ENCODE measurements at places on chromosomes 3 and 15. TPM values are rescaled to one million over a fixed set of nuclear protein-coding genes. Genes with fewer than 3 reads are reported as not detected.

The FSD2 gene
- total RNA-seq, result not detected

The C3orf18 gene
- total RNA-seq, result 8.0 TPM

The LSAMP gene
- total RNA-seq, result 0.44 TPM

The MUC4 gene
- total RNA-seq, result not detected

The ANKUB1 gene
- total RNA-seq, result not detected

The SLC22A13 gene
- not detected for total RNA-seq

Measured in subcutaneous adipose tissue (tissue), 4 donors.